NCI-H526 treated with DMSO at 0.1 percent for 48 hours (cell line): ENCODE measurements at places on chromosomes 11 and 22.

- DNase-seq: no peak
These were observed 101.8 kb downstream of the USP35 start for GRCh38 chr11:78290293-78291176.

DNA sequence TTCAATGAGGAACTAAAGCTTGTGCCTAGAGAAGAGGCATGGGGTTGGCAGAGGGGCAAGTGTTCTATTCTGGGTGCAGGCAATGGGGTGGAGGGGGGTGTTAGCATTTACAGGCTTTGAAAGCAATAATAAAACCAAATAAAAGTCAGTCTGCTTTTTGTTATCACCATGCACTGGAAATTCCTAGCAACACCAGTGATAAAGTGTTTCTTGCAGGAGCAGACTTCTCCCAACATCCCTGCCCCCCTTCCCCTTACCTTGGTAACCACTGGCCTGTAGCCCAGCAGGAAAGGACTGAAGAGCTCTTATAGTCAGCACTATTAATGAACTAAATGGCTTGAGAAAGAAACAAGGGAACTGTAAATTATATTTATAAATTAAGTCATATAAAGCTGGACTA is 65.2 kb upstream of the SESN3 start:
- DNase-seq: no peak

GRCh38 chr11:65316227-65317024 is 1.8 kb downstream of the CDC42EP2 start:
- no peak for DNase-seq

- no peak for DNase-seq
These were observed 359.2 kb downstream of the BUD13 start for GRCh38 chr11:116413301-116414242.

DNA sequence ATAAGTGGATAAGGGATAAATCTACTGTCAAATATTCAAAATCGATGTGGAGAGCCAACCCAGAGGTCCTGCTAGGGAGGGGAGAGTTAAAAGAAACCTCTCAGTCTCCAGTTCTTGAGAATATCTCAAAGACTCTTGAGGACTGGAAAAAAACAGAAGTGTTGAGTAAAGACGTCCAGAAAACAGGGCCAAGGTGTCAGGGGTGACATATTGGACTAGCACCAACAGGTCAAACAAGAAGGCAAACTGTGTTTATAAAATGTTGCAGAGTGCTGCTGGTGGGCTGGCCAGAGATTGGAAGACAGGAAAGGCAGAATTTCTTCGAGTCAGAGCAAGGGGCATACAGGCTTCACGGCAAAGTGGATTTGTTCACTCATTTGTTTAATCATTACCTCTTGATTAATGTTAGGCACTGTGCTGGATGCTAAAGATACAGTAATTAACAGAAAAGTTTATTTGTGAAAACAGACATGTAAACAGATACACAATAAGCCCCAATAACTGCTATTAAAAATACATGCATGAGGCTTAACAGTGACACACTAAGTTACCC is 33.7 kb upstream of the SMPD1 start:
- DNase-seq: no peak

DNA sequence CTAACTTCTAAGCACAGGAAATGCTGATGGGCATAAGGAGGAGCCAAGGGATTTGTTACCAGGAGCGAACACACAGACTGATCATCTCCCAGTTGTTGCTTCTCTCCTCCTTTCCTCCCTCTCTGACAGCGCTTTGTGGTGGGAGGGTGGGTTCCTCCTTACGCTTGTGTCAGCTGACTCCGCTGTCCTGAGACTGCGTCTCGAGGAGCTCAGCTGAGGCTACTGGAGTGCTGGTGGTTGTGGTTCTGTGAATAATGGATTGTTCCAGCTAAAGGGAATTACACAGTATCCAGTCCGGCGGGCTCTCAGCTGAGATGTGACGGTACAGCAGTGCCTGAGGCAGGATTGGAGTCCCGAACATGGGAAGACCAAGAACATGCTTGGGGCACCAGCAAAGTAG is 113.4 kb downstream of the CTNND1 start:
- no peak for DNase-seq

DNA sequence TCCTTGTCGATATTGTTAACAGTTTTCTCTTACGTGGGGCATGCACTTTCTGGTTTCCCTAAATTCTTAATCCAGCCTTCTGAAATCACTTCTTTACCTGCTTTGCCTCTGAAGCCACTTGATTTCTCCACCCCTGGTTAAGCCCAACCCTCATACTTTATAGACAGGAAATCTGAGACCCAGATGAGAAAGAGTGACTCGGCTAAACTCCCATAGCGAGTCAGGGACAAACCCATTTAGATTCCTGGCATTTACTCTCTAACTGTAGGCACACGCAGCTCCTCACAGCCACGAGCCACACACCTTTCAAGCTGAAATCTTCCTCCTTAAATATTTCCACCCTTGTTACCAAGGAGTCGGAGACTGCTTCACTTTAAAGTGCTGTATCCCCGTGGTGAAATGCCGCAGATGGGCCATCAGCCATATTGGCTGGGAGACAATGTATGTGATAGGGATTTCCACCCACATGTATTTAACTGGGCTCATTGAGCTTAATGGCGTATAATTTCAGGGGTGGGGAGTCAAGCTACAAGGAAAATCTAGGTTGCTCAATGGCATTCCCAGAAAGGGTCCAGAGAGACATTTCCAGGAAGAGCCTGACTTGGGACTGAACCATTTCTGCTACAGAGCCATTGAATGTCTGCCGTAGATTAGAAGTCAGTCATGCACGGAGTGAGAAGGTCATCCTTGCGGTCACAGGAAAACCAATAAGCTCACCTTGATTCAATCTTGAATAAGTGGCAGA is 49.9 kb upstream of the GRK3 start:
- DNase-seq: no peak

GRCh38 chr11:44977493-44977984 is 26.9 kb upstream of the TP53I11 start:
- peak; percentile 15 for DNase-seq

DNA sequence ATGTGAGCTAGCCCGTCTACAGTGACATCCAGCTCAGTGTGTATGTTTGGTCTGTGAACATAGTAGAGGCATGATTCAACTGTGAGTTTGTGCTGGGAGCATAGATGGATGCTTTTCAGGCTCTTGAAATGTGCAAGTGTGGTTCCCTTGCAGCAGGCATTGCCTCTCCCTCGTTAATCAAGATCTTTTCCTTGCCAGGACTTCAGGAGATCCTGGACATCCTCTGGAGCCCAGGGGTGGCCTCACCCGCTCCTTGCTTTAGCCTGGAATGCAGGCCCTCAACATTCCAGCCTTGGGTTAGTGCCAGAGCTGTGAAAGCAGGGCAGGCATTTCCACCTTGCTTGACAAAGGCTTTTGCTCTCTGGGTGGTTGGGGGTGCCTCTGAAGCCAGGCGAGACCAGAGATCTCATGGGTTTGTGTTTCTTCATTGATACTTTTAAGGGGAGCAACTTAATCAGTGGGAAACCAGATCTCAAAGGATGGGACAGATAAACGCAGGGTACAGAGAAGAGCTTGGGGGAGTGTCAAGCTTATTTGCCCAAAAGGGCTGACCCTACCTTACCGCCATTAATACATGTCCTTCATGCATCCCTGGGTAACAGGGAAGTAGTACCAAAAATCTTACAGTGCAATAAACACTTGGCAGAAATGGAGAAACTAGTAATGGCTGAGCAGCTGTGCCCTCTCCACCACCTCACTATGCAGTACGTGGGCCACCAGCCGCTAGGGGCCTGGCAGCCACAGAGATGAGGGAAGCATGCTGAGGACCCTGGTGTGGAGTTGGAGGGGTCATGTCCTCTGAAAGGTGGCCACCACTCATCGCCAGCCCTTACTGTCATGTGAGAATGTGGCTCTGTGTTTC is 72.1 kb downstream of the PTPRJ start:
- DNase-seq: no peak

- no peak for DNase-seq
These were observed 13.5 kb downstream of the TRIM44 start for GRCh38 chr11:35675901-35676610.

- DNase-seq: no peak
These were observed 98.8 kb downstream of the MPPED2 start for GRCh38 chr11:30487200-30487898.

DNA sequence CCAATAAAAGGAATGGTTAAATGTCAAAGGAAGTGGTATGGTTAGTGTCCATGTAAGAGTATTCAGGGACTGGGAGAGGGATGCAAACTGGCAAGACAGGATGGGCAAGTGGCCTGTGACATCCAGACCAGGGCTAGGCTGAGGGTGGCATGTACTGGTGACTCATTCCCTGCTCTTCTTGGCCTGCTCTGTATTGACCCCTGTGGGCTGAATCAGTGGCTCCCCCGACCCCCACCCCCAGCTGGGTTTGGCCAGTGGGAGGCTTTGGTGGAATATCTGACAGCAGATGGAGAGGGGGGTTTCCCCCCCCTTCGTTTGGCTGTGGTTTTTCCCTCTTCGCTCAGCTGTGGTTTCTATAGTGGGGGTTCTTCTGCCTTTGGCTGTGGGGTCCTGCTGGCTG is 87.7 kb downstream of the CSNK2A3 start:
- no peak for DNase-seq

DNA sequence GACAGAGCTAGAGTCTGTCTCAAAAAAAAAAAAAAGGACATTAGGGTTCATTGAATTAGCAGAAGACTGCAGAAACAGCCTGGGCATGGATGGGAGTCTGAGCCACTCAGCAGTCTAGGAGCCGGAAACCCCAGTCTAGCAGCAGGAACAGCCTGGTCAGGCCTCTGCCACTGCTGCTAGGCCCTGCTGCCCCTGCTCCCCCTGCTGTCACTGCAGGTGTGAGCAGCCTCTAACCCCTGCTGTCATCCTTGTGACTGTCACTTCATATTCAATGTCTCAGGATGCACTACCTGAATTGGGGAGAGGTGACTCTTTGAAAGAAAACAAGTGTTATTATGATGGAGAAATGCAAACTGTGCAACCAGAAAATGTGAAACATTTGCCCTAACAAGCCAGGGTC is 7.0 kb upstream of the DDX17 start:
- DNase-seq: no peak

- no peak for DNase-seq
These were observed 95.8 kb downstream of the DLG2 start for GRCh38 chr11:85531191-85531897.

DNA sequence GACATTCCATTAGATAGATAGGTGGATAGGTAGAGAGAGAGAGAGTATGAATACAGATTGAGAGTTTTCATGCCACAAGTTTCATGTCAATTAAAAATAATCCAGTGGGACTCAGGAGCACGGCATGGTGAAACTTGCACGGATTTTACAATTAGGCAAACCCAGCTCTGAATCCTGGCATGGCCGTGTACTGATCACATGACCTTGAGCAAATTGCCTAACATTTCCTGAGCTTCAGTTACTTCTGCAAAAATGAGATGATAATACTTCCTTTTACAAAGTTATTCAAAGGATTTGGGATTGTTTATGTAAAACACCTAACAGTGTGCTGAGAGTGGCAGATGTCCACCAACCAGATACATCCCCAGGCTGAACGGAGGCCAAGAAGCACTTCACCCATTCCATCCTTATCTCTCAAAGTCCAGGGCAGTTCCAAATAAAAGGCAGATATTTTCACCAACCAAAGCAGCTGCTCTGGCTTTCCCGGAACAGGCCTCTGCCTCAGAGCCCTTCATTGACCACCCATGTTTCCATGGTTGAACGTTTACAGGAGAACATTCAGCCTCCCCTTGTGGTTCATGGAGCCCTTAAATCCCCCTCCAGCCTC is 17.9 kb downstream of the APLNR start:
- no peak for DNase-seq

GRCh38 chr11:113241636-113242054 is 72.7 kb upstream of the TTC12 start:
- DNase-seq: no peak

- no peak for DNase-seq
These were observed 1491.9 kb downstream of the TBC1D22A start for GRCh38 chr22:48254311-48254873.

DNA sequence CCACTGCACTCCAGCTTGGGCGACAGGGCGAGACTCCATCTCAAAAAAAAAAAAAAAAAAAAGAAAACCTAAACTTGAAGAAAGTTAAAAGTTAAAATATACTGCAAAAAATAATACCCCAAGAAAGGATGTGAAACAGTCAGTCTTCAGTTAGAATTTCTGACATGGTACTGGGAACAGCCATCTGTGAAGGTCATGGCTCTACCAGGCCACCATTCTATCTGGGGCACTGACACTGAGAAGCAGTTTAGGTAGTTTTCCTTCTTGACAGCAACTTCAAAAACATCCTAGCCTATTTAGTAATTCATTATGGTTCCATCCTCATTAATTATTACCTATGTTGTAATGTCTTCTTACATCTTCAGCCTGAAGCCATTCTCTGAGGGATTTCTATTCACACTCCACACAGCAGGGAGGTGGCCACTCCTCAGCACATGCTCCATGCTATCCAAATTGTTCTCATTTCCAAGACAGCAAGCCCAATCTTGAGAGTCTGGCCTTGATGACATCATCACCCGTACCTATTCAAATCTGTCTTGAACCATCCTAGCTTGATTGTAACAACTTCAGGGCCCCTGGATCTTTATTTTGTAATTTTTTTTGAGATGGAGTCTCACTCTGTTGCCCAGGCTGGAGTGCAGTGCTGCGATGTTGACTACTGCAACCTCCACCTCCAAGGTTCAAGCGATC is 38.2 kb downstream of the SERPIND1 start:
- DNase-seq: no peak

- no peak for DNase-seq
These were observed 1.2 kb downstream of the KCNQ1OT1 start for GRCh38 chr11:2698386-2699184.

DNA sequence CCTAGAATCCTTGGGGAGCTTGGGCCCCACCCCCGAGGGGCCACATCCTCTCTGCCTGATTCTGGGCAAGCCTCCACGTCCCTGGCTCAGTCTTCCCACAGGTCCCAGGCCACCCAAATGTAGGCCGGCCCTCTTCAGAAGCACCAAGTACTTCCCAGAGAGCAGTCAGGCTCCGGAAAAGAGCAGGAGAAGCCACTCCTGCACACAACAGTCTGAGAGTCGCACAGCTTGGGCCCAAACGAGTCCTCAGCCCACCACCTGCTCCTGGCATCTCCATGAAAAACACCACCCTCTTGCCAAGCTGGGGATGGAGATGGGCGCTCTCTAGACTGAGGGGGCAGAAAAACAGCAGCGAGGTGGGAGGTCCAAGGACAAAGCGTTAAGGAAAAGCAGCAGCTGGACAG is 15.4 kb downstream of the EHD1 start:
- no peak for DNase-seq

GRCh38 chr11:17413414-17414316 is 25.2 kb upstream of the KCNJ11 start:
- DNase-seq: no peak

GRCh38 chr11:135074397-135074998 is 662.5 kb upstream of the B3GAT1 start:
- DNase-seq: peak; percentile 69

- no peak for DNase-seq
These were observed 568.7 kb downstream of the ETS1 start for GRCh38 chr11:128018692-128019091.

- DNase-seq: no peak
These were observed 33.3 kb downstream of the APOL6 start for GRCh38 chr22:35681454-35682052.

- no peak for DNase-seq
These were observed 65.1 kb upstream of the TNRC6B start for GRCh38 chr22:40112595-40112994.
